Stomach (tissue), 19 donors: ENCODE measurements at places on chromosomes 7 and 10. TPM values are rescaled to one million over a fixed set of nuclear protein-coding genes. Genes with fewer than 3 reads are reported as not detected.

DNA sequence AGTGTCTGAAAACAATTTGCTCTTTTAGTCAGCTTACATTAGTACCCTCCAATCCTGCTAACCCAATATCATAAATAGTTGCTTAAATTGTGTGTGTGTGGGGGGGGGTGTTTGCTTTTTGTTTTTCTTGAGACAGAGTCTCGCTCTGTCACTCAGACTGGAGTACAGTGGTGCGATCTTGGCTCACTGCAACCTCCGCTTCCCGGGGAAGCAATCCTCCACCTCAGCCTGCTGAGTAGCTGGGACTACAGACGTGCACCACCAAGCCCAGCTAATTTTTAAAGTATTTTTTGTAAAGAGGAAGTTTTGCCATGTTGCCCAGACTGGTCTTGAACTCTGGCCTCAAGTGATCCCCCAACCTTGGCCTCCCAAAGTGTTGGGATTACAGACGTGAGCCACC lies 73.5 kb upstream of the PDLIM1 start:
- DNase-seq = no peak

DNA sequence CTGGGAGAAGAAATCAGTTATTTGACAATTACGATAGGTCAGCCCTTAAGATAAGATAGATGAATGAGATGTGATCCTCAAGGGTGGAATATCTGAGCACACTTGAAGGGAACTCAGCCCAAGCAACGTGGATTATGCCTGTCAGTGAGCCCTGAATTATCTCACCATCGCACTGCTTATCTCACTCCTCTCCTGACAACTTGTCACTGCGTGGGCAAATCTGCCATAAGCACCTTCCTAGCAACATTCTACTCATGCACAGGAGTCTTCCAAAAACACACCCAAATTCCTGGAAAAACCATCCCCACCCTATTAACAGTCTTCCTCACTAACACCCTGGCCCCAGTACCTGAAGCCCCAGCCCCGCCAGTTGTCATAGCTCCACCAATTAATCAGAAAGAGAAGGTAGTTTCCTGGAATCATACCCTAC lies 46.5 kb upstream of the IL6 start:
- no peak for DNase-seq

DNA sequence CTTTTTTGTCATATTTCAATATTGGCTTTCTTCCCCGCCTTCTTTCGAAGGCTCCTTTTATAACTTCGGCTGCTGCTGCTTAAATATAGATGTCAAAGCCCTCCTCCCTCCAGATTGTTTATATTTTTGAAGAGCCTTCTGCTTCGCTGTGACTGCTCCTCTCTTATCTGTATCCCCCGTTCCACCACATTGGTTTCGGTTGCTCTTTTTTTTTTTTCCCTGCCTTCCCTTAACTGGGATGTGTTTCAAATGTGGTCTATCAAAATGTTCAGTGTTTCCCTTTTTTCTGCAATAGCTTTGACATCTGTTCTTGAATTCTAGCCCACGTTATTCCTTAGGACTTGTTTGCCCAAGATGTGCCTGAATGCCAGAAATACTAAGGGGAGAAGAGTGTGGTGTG lies 96.4 kb downstream of the CUX1 start:
- no peak for DNase-seq

DNA sequence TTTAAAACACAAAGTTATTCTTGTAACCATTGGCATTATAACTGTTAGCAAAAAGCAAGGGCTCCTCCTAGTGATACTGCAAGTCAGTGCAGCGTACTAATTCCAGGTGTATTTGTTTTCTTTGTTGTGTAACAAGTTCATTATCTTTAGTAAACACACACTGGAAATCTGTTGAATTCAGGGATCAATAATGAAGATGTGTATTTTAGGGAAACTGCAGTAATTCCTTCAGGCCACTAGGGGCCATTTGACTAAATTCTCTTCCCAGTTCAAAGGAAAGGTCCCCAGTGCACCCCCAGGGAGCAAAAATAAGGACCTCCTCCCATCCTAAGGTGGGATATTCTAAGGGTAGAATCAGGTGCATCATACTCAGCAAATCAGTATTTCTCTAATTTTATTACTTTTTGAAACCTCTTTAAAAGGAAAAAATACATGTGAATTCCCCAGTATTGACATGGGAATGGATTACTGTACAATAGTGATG lies 158.6 kb upstream of the LYZL1 start:
- no peak for DNase-seq

The NOS3 gene
- total RNA-seq = 8.7 TPM

The NPVF gene
- total RNA-seq = not detected
